Breast epithelium (tissue), 4 donors: ENCODE measurements at places on chromosomes 7 and 10.

GRCh38 chr7:47331179-47331565 is 250.7 kb downstream of the TNS3 start:
- H3K4me3 ChIP-seq, result no peak overlapping the region
- H3K36me3 ChIP-seq, result no peaks in the 10 kb centered on the region
- H3K27me3 ChIP-seq, result no peaks in the 10 kb centered on the region
- DNase-seq, result peak; percentile 11
- H3K4me1 ChIP-seq, result peaks cover 10% of the 10 kb centered on the region

- DNase-seq, result peak; percentile 72
- H3K4me3 ChIP-seq, result peak overlapping the region; percentile 80
- no peaks in the 10 kb centered on the region for H3K36me3 ChIP-seq
- H3K4me1 ChIP-seq, result peaks cover 9% of the 10 kb centered on the region
- H3K27ac ChIP-seq, result peak overlapping the region; percentile 95
Observed at GRCh38 chr7:27150568-27151340, 1.6 kb downstream of the HOXA3 start.

GRCh38 chr10:86041116-86041515 is 325.5 kb downstream of the GRID1 start:
- H3K4me1 ChIP-seq, result no peaks in the 10 kb centered on the region
- no peak for DNase-seq
- no peaks in the 10 kb centered on the region for H3K27me3 ChIP-seq
- no peaks in the 10 kb centered on the region for H3K36me3 ChIP-seq

DNA sequence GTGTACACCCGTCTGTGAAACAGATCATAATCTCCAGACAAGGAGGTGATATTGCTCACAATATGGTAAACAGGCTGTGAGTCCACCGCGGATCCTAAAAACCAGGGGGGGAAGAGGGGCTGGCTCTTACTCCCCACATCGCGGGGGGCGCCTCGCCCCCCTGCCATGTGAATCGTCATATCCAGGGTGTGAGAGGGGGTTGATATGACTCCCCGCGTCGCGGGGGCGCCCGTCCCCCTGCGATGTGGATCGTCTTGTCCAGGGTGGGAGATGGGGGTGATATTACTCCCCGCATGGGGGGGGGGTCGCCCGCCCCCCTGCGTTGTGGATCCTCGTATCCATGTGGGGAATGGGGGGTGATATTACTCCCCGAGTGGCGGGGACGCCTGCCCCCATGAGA is 30.9 kb downstream of the OCM2 start:
- H3K36me3 ChIP-seq, result no peaks in the 10 kb centered on the region
- H3K27ac ChIP-seq, result no peak overlapping the region
- no peak overlapping the region for H3K4me3 ChIP-seq
- no peak for DNase-seq
- no peaks in the 10 kb centered on the region for H3K4me1 ChIP-seq

DNA sequence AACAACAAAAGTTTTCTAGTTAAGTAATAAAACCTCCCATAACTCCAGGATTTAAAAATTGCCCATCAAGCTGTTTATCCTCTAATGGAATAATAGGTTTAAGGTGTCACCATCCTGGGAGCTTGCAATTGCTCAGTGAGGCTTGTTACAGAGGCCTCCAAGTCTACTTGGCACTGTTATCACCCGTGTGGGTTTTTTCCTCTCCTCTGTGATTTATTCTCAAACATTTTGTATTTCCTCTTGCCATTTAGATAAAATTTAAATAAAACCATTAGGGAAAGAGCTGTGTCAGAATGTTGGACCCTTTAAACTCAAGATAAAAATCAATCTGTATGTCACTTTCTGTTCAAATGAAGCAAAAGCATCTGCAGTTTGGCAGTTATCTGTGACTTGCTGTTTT is 202.6 kb downstream of the GALNT17 start:
- no peak overlapping the region for H3K4me3 ChIP-seq
- DNase-seq, result no peak
- H3K4me1 ChIP-seq, result no peaks in the 10 kb centered on the region
- no peaks in the 10 kb centered on the region for H3K27me3 ChIP-seq
- H3K27ac ChIP-seq, result no peak overlapping the region

DNA sequence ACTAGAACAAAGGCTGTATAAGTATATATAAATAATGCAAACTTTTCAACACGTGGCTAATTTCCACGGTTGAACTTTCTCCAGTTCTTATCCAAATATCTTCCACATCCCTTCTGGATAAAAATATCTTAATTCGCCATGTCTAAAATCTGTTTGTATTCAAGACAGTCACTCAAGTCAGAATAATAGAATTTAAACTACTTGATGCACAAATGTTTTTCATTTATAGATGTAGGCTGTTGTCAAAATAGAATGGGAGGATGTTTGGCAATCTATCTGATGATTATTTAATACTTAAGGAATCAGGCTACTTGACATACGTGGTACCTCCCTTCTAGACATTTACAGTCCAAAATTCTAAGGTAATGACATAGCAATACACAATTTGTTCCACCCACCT is 204.3 kb downstream of the TWIST1 start:
- no peak for DNase-seq
- H3K27ac ChIP-seq, result no peak overlapping the region
- H3K36me3 ChIP-seq, result no peaks in the 10 kb centered on the region
- no peak overlapping the region for H3K4me3 ChIP-seq
- no peaks in the 10 kb centered on the region for H3K27me3 ChIP-seq

- H3K4me1 ChIP-seq, result peaks cover 18% of the 10 kb centered on the region
- H3K27me3 ChIP-seq, result no peaks in the 10 kb centered on the region
- peak overlapping the region; percentile 43 for H3K4me3 ChIP-seq
- H3K27ac ChIP-seq, result peak overlapping the region; percentile 89
- no peaks in the 10 kb centered on the region for H3K36me3 ChIP-seq
- no peak for DNase-seq
Observed at GRCh38 chr7:130922206-130923112, 188.5 kb upstream of the KLF14 start.

GRCh38 chr7:147432079-147432478 is 1158.5 kb upstream of the C7orf33 start:
- no peaks in the 10 kb centered on the region for H3K4me1 ChIP-seq
- DNase-seq, result no peak
- H3K27me3 ChIP-seq, result no peaks in the 10 kb centered on the region
- H3K36me3 ChIP-seq, result no peaks in the 10 kb centered on the region
- no peak overlapping the region for H3K27ac ChIP-seq

GRCh38 chr10:105161767-105162166 is 520.7 kb downstream of the SORCS3 start:
- no peaks in the 10 kb centered on the region for H3K4me1 ChIP-seq
- H3K4me3 ChIP-seq, result no peak overlapping the region
- H3K27ac ChIP-seq, result no peak overlapping the region
- H3K27me3 ChIP-seq, result no peaks in the 10 kb centered on the region
- no peak for DNase-seq

DNA sequence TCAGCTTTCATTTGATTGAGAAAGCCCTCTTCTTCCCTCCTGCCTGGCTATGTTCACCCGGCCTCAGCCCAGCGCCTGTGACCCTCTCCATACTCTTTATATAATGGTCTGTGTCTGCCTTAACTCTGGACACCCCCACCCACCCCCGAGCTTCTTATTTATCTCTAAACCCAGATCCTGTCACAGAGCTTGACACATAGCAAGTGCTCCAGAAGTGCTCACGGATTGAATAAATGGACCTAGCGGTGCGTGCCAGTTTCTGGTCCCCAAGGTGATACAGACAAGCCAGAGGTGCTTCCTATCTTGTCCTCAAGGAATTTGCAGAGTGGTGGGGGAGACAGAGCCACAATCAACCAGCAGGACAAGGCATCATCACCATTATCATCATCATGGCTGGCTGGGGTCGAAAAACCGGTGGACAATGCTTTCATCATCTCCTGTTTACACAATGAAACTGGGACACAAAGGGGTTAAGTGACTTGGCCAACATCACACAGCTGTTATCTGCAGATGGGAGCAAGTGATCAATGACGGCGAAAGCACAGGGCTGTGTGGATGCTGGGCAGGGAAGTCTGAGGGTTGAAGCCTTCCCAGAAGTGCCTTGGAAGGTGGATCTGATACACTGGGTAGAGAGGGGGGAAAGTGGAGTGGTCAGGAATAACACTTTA is 2.2 kb upstream of the LOXL4 start:
- peak overlapping the region; percentile 93 for H3K27ac ChIP-seq
- H3K4me3 ChIP-seq, result no peak overlapping the region
- DNase-seq, result no peak

GRCh38 chr7:8035647-8036518 is 67.3 kb downstream of the GLCCI1 start:
- no peaks in the 10 kb centered on the region for H3K36me3 ChIP-seq
- no peak overlapping the region for H3K27ac ChIP-seq
- DNase-seq, result no peak
- no peaks in the 10 kb centered on the region for H3K4me1 ChIP-seq

DNA sequence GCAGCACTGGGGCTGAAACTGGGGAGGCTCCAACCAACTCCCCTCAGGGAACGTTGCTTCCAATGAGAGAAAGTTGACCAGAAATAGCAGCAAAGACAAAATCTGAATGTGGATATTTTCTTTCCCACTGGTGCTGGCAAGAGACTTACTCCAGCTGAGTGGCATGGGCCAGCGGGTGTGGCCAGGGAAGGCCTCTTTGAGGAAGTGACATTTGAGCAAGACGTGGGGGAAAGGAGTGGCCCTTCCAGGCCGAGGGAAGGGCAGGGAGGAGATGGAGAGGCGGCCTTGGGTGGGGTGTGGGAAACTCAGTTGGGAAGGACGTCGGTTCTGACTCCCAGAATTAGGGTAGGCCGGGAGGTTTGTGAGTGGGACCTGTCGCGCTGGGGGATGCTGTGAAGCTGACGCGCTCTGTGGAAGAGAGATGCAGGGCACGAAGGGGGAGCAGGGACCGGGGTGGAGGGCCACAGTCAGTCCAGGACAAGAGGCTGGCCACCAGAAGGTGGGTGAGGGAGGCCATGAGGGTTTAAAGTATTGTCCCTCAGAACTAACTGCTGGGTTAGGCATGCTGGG is 96.7 kb upstream of the IKZF1 start:
- DNase-seq, result no peak
- no peaks in the 10 kb centered on the region for H3K4me1 ChIP-seq
- H3K4me3 ChIP-seq, result no peak overlapping the region
- no peaks in the 10 kb centered on the region for H3K36me3 ChIP-seq

DNA sequence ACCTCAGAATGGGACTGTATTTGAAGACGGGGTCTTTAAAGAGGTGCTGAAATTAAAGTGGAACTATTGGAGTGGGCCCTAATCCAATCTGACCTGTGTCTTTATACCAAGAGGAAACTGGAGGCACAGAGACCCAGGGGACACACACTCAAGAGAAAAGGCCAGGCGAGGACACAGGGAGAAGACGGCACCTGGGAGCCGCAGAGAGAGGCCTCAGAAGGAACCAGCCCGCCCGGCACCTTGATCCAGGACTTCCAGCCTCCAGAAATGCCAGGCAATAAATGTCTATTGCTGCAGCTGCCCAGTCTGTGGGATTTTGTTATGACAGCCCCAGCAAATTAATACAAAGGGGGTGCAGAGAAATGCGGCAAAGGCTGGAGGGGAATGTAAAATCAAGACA is 10.5 kb downstream of the CARD11 start:
- no peaks in the 10 kb centered on the region for H3K27me3 ChIP-seq
- H3K4me1 ChIP-seq, result no peaks in the 10 kb centered on the region
- no peak overlapping the region for H3K4me3 ChIP-seq
- no peaks in the 10 kb centered on the region for H3K36me3 ChIP-seq
- no peak for DNase-seq

- H3K27ac ChIP-seq, result no peak overlapping the region
- H3K36me3 ChIP-seq, result peaks cover 9% of the 10 kb centered on the region
- no peaks in the 10 kb centered on the region for H3K27me3 ChIP-seq
- H3K4me1 ChIP-seq, result no peaks in the 10 kb centered on the region
Observed at GRCh38 chr7:151218170-151218569, 7.9 kb upstream of the H2BK1 start.

GRCh38 chr10:84254552-84255478 is 10.0 kb downstream of the RGR start:
- no peak overlapping the region for H3K4me3 ChIP-seq
- H3K27ac ChIP-seq, result no peak overlapping the region
- H3K36me3 ChIP-seq, result no peaks in the 10 kb centered on the region
- no peaks in the 10 kb centered on the region for H3K4me1 ChIP-seq
- DNase-seq, result no peak

- H3K27ac ChIP-seq, result peak overlapping the region; percentile 81
- H3K36me3 ChIP-seq, result no peaks in the 10 kb centered on the region
- no peak overlapping the region for H3K4me3 ChIP-seq
Observed at GRCh38 chr10:43225787-43226153, 41.1 kb downstream of the RASGEF1A start.

GRCh38 chr10:132458586-132459300 is 61.7 kb downstream of the PWWP2B start:
- no peak overlapping the region for H3K27ac ChIP-seq
- no peak overlapping the region for H3K4me3 ChIP-seq
- no peaks in the 10 kb centered on the region for H3K27me3 ChIP-seq
- no peaks in the 10 kb centered on the region for H3K36me3 ChIP-seq

GRCh38 chr7:107744345-107744750 is 406 bp downstream of the CBLL1 start:
- H3K4me1 ChIP-seq, result peaks cover 4% of the 10 kb centered on the region
- peak overlapping the region; percentile 95 for H3K27ac ChIP-seq
- no peak for DNase-seq
- no peaks in the 10 kb centered on the region for H3K36me3 ChIP-seq

DNA sequence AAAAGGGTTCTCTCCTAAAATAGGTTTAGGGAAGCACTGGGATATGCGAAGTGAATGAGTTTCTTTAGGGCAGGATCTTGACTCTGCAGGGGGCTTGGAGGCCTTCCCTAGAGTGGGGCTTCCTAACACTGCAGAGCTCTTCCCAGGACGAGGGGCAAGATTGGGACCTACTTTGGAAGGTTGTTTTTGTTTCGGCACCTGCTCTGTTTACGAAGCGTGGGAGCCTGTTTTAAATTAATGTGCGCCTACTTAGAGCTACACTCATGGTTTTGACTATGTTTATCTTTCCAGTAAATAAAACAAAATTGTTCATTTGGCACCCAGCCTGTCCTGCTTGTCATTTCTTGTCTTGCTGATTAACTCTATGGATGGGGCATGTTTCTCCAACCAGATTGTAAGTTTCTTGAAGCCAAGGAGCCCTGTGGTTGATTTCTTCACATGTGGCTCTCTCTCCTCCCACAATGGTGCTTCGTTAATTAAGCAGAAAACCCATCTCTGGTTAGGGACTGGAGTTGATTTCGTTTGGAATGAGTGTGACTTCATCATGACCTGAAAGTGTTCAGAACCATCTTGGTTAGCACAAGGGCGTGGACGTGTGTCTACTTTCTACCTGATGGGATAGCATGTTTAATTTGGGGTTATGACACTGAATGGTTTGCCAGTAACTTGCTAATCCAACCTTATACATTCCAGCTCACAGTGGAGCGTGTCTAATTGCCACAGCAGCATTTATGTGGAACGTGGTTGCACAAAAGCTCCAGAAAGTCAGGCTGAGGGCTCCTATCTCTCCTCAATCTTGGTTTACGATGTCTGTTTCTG is 98.1 kb downstream of the TCF7L2 start:
- H3K36me3 ChIP-seq, result no peaks in the 10 kb centered on the region
- H3K27ac ChIP-seq, result peak overlapping the region; percentile 51
- H3K4me1 ChIP-seq, result peaks cover 1% of the 10 kb centered on the region
- H3K27me3 ChIP-seq, result no peaks in the 10 kb centered on the region
- no peak for DNase-seq

DNA sequence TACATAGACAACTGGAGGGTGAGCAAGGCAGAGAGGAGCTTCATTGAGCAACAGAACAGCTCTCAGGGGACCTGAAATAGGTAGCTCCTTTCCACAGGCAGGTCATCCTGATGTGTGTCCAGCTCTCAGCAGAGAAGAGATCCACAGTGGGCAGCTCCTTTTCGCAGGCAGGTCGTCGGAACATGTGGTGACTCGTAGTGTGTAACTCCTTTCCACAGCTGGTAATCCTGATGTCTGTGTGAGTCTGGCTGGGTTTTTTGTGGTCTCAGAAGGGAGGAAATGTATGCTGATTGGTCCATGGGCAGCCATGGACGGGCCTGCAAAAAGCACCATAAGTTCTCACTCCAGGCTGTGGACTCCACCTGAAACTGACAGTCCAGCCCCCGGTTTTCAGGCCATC is 24.4 kb upstream of the TES start:
- H3K27ac ChIP-seq, result no peak overlapping the region
- H3K36me3 ChIP-seq, result no peaks in the 10 kb centered on the region
- no peak overlapping the region for H3K4me3 ChIP-seq
- DNase-seq, result no peak
